Anterior cingulate cortex (tissue), 58 donors: ENCODE measurements at places on chromosomes 6 and 20.
A peak's percentile ranks its signal among the peaks of the same experiment; 100 is the strongest.

- DNase-seq: no peak
Observed at GRCh38 chr20:62458275-62459251, 17.2 kb downstream of the GATA5 start.

GRCh38 chr20:41482647-41483552 lies 116.3 kb upstream of the EMILIN3 start:
- no peak for DNase-seq

DNA sequence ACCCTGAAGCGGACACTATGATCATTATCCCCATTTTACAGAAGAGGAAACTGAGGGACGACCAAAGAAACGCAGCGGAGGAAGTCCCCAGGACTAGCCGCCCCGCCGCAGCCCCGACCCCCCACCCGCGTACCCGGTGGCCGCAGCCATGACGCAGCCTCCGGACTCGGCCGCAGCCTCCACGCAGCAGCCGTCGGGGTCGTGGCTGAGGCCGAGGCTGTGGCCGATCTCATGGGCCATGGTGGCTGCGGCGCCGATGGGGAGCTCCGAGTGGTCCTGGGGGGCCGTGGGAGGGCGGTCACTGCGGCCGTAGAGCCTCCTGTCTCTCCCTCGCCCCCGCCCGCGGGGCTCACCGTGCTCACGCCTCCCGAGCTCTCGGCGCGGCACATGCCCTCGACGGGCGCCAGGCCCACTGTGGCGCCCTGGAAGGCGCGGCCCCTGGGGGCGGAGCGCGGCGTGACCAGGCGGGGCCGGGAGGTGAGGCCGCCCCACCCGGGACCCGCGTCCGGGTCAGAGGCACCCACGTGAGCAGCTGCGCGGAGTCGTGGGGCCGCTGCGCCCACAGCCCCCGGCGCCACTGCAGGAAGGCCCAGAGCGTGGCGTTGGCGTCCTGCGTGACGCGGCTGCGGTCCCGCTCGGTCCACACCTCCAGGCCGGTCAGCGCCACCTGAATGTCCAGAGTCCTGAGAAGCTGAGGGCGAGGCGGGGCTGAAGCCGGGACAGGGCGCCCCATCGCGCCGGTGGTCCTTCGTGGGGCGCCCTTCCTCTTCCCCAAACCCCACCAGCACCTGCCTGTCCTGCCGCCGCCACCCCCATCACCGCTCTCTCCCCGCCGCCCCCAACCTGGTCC lies 8.4 kb downstream of the ADAM33 start:
- DNase-seq: no peak

DNA sequence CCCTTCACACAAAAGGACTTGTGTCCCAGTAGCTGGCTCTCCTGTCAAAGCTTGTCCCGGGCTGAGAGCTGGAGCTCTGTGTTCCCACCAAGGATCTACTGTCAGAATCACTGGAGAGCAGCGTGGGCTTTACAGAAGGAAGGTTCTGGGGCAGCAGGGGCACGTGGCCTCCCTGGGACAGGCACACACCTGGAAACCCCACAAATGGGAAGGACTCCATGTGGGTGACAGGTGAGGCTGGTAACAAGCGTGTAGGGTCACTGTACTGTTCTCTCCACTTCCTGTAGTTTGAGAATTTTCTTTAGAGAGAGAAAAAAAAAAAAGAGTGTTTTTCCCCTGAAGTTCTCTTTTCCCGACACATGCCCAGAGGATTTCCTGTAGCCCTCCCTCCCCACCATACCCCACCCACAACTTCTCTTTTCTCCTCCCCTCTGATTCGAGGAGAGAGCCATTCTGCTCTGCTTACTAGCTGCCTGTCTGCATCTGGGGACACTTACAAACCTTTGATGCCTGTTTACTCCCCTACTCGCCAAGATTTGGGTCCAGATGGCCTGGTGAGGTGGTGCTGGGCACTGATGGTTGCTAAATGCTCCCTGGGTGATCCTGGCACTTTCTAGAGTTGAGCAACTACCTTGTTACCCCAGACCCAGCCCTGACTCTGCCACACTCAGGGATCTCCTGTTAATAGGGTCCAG lies 84.1 kb upstream of the SIRPA start:
- peak; percentile 70 for DNase-seq

- no peak for DNase-seq
Observed at GRCh38 chr20:53157443-53158408, 185.6 kb downstream of the TSHZ2 start.

GRCh38 chr20:2335096-2335870 lies 39.5 kb downstream of the TGM3 start:
- no peak for DNase-seq

- DNase-seq: no peak
Observed at GRCh38 chr20:3720626-3721025, 8.2 kb upstream of the SIGLEC1 start.

GRCh38 chr6:16129623-16130401 lies 926 bp downstream of the MYLIP start:
- DNase-seq: no peak

- no peak for DNase-seq
Observed at GRCh38 chr6:80464901-80465300, 358.4 kb downstream of the BCKDHB start.

- DNase-seq: no peak
Observed at GRCh38 chr6:64006246-64006645, 370.6 kb downstream of the PHF3 start.

GRCh38 chr6:52392944-52393343 lies 27.2 kb upstream of the EFHC1 start:
- no peak for DNase-seq
